A549 treated with Mapracorat at 1 μM for 4 hours (cell line): ENCODE measurements at places on chromosomes 13 and 19. TPM values are rescaled to one million over a fixed set of nuclear protein-coding genes. Genes with fewer than 3 reads are reported as not detected.

ABHD13 gene
- total RNA-seq = 3.8 to 5.0 TPM (median 4.3 TPM) in 5 replicates

PSG3 gene
- total RNA-seq = 0.07 to 0.18 TPM (median 0.14 TPM) in 3 of 5 replicates, not detected in the others

FFAR2 gene
- total RNA-seq = not detected in 5 replicates

KISS1R gene
- total RNA-seq = 0.31 to 0.65 TPM (median 0.54 TPM) in 4 of 5 replicates, not detected in the other

SPTBN4 gene
- total RNA-seq = 0.34 to 0.85 TPM (median 0.59 TPM) in 5 replicates

TPT1 gene
- total RNA-seq = 1,860 to 2,435 TPM (median 2,342 TPM) in 5 replicates

ZNF382 gene
- total RNA-seq = 0.06 to 0.07 TPM in 2 of 5 replicates, not detected in the others

CYP2F1 gene
- total RNA-seq = not detected in 5 replicates

SULT2A1 gene
- total RNA-seq = not detected in 5 replicates

PEAK3 gene
- 0.08 to 0.15 TPM (median 0.11 TPM) in 3 of 5 replicates, not detected in the others for total RNA-seq

FPR2 gene
- total RNA-seq = not detected in 5 replicates

SLC25A41 gene
- total RNA-seq = 0.11 to 0.20 TPM (median 0.17 TPM) in 4 of 5 replicates, not detected in the other

DMKN gene
- 32.5 to 41.2 TPM (median 37.6 TPM) in 5 replicates for total RNA-seq

CTXN1 gene
- 8.9 to 22.8 TPM (median 20.7 TPM) in 5 replicates for total RNA-seq

KCNRG gene
- 0.43 to 0.78 TPM (median 0.57 TPM) in 5 replicates for total RNA-seq

PTGER1 gene
- total RNA-seq = 0.09 to 0.26 TPM (median 0.12 TPM) in 5 replicates

TGFB1 gene
- 129 to 150 TPM (median 136 TPM) in 5 replicates for total RNA-seq

STAP2 gene
- total RNA-seq = not detected in 5 replicates

A1BG gene
- 8.7 to 15.9 TPM (median 14.4 TPM) in 5 replicates for total RNA-seq
